IMR-90 (cell line): ENCODE measurements at places on chromosomes 6 and 20. TPM values are rescaled to one million over a fixed set of nuclear protein-coding genes. Genes with fewer than 3 reads are reported as not detected.

DNA sequence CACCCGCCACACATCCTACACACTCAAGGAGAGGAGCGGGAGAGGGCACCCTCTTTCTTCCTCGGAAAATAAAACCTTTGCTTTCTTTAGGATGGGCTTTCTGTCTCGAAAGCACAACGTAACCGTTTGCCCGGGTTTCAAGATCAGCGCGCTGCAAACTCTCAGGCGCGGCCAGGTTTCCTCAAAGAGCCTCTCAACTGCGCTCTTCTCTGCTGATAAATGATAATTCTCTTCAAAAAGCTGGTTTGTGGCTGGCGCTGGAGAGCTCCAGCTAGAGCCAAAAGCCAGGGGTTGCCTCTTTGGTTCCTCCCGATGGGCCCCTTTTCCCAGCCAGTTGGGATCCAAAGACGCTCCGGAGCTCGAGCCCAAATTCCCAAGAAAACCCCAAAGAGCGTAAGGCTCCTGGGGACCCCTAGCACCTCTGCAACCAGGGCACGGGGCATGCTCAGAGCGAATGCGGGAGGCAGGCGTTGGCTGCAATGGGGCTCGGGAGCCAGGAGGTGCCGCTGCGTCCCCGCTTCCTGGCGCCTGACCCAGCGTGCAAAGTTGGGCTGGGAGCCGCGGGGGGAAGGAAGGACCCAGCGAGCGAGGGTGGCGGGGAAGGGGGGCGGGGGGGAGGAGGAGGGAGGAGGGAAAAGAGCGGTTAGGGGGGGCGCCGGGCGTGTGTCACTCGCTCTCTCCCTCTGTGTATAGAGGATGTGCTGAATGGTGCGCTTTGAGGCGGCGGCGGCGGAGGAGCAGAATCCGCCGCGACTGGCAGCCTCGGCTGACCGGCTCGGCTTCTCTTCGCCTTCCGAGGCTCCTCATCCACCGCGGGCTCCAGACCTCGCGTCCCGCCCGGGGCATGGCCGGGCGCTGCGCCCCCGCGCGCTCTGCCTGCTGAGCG, at the start of gene PLCB1:
Gene PLCB1 (plus strand): TSS at position 669 of the 886 bp plus-strand sequence. CDS start 386 bp downstream, outside the sequence.
- peak; percentile 78 for DNase-seq

DNA sequence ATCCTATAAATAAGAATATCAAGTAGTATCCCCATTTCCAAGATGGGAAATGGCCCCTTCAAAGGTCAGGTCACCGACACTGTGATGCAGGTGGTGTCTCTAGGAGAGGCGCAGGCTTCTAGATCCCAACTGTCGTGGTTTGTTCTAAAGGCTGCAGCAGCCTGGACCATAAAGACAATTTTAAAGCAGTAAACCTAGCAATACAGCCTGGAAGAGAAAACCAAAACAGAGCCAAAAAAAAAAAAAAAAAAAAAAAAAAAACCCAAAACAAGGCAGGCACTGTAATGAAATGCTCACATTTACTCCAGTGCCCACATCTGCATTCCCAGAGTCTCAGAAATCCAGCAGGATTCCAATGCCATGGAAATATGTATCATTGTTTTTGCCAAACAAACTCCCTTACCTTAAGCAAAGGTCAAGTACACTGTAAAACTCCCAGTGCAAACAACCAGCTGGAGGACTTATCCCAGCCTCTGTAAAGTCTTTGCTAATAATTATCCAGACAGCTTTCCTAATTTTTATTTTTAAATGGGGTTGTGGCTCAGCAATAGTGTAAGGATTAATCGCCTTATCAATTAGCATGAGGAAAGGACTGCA, 98.2 kb downstream of the PSMG4 start:
- no peak for DNase-seq

DNA sequence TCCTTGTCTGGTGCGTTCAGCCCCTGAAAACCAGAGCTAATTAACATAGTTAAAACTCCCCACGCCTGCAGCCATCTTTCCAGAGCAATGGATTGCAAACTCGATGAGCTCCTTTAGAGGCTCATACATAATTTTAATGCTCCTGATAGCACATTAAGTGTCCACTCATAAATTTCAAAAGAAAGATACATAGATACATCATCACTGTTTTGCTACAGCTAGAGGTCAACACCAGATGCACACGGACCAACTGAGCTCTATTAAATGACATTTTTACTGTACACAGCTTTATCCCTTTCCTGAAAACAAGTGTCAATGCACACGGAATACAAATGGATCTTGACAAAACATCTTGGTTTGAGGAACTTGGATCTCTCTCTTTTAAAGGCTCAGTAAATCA, 91.3 kb upstream of the HDAC2 start:
- DNase-seq: no peak

DNA sequence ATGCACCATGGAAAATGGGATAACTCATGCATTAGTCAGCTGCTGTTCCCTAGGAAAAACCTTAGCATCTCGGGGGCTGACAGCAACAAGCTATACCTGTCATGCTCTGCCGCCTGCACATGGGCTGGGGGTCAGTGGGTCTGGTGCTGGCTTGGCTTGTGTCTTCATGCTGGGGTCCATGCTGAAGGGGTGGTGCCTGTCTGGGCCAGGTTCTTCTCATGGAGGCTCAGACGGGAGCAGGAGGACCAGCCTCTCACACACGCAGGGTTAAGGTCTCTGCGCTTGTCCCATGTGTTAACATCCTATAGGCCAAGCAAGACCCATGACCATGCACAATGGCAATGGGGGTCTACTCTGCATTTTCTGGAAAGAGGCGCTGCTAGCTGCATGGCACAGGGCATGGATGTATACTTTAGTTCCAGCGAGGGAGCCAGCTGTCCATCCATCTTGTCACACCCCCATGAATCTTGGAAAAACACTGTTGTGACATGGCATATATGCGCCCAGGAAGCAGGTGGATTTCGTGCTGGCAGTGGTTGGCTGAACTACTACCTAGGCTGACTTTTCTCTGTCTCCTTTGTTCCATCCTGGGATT, 24.6 kb upstream of the CST3 start:
- DNase-seq: no peak

TMEM200A gene
- 19.4 and 22.8 TPM in 2 replicates for polyA plus RNA-seq

GCLC gene
- polyA plus RNA-seq: 10.0 and 14.2 TPM in 2 replicates

FOXP4 gene
- 9.5 and 10.4 TPM in 2 replicates for polyA plus RNA-seq

IL20RA gene
- polyA plus RNA-seq: 0.02 TPM in 1 of 2 replicates, not detected in the other
